Heart left ventricle (tissue), 16 donors: ENCODE measurements at places on chromosomes 5 and 9.
A peak's percentile ranks its signal among the peaks of the same experiment; 100 is the strongest.

DNA sequence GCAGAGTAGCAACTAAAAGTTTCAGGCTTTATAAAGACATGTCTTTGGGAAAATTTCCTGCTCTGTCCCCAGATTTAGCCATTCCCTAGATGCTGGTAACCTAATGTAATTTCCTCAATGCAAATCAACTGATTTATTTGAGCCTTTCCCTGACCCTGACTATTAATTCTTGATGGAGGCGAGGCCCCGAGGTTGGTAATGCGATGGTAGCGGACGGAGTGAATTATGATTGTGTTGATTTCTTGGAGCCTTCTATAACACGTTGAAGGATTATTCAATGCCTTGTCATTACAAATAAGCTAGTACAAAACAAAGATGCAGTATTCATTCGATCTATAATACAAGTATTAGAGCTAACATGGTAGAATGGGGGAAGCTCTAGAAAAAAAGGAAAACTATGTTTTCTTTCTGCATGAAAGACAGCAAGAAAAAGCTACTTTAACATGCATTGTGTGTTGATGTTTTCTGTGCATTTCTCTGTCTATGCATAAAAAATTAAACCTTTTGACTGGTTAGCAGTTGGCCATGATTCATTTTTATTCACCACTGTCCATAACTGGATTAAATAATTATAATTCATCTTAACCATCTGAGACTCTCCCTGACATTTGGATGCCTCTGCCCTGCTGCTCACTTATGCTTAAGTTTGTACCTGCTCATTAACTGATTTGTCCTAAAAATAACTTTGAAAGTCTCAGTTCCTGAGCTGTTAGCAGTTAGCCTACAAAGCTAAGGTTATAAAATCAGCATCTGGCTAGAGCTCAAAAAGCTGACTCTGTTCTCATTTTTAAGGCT, 490.2 kb upstream of the NUDT12 start:
- H3K27ac ChIP-seq: no peak overlapping the region
- no peak for DNase-seq
- H3K27me3 ChIP-seq: no peaks in the 10 kb centered on the region
- no peak overlapping the region for H3K4me3 ChIP-seq
- no peaks in the 10 kb centered on the region for H3K36me3 ChIP-seq

DNA sequence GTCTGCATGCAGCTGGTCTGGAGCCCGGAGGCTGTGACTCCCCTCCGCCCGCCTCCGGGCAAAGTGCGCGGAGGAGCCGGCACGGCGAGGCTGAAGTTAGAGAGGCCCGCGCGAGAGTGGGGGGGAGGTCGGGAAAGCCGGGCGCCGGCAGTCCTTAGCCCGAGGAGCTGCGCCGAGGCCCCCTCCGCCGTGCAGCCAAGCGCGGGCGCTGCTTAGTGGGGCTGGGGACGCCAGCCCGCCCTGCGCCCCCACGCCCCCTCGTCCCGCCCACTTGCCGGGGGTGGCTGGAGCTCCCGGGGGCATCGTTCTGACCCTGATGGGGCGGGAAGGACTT, 403 bp downstream of the NINJ1 start:
- DNase-seq: peak; percentile 90
- peaks cover 34% of the 10 kb centered on the region for H3K4me1 ChIP-seq
- no peaks in the 10 kb centered on the region for H3K36me3 ChIP-seq
- H3K27ac ChIP-seq: peak overlapping the region; percentile 94
- no peaks in the 10 kb centered on the region for H3K27me3 ChIP-seq

GRCh38 chr9:90034071-90034470, 429.3 kb downstream of the GADD45G start:
- H3K36me3 ChIP-seq: no peaks in the 10 kb centered on the region
- DNase-seq: no peak
- H3K27me3 ChIP-seq: no peaks in the 10 kb centered on the region

DNA sequence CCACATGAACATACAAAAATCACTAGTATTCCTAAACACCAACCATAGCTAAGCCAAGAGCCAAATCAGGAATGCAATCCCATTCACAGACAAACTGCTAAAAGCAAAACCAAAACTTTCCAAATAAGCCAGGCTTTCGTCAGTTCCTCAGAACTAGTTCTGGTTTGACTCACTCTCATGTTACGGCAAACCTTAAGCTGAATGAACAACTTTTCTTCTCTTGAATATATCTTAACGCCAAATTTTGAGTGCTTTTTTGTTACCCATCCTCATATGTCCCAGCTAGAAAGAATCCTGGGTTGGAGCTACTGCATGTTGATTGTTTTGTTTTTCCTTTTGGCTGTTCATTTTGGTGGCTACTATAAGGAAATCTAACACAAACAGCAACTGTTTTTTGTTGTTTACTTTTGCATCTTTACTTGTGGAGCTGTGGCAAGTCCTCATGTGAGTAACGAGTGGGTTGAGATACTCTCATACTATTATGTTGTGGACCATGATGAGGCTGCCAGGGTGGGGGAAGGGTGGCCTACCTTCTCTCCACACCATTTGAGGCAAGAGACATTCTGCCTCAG, at the start of gene PDCD1LG2:
Gene PDCD1LG2, plus strand, starts transcription at position 172 of the 572 bp plus-strand sequence. CDS start 12,016 bp downstream, outside the sequence.
- H3K27ac ChIP-seq: peak within 1 kb of the TSS; percentile 58
- H3K4me3 ChIP-seq: peak within 1 kb of the TSS; percentile 51
- DNase-seq: no peak
- H3K36me3 ChIP-seq: no peaks in the 10 kb centered on the region

- H3K27ac ChIP-seq: no peak overlapping the region
- no peak overlapping the region for H3K4me3 ChIP-seq
- H3K27me3 ChIP-seq: no peaks in the 10 kb centered on the region
- H3K4me1 ChIP-seq: no peaks in the 10 kb centered on the region
- H3K36me3 ChIP-seq: no peaks in the 10 kb centered on the region
These were observed 18.3 kb downstream of the CCNJL start for GRCh38 chr5:160293901-160294561.

GRCh38 chr5:152673601-152674000, 268.5 kb upstream of the NMUR2 start:
- no peaks in the 10 kb centered on the region for H3K27me3 ChIP-seq
- no peak overlapping the region for H3K27ac ChIP-seq
- H3K4me1 ChIP-seq: no peaks in the 10 kb centered on the region
- DNase-seq: no peak
- H3K4me3 ChIP-seq: no peak overlapping the region

DNA sequence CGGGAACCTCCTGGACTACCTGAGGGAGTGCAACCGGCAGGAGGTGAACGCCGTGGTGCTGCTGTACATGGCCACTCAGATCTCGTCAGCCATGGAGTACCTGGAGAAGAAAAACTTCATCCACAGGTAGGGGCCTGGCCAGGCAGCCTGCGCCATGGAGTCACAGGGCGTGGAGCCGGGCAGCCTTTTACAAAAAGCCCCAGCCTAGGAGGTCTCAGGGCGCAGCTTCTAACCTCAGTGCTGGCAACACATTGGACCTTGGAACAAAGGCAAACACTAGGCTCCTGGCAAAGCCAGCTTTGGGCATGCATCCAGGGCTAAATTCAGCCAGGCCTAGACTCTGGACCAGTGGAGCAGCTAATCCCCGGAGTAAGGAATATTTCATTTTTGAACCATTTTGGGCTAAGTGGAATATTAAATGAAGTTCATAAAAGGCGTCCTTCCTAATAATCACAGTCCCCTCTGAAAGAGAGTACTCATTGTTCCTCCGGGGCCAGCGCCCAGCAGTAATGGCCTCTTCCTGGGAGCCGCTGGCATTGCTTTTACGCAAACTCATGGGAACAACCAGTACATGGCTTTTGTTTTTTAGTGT, 23.6 kb downstream of the QRFP start:
- DNase-seq: peak; percentile 84
- H3K36me3 ChIP-seq: peaks cover 19% of the 10 kb centered on the region

DNA sequence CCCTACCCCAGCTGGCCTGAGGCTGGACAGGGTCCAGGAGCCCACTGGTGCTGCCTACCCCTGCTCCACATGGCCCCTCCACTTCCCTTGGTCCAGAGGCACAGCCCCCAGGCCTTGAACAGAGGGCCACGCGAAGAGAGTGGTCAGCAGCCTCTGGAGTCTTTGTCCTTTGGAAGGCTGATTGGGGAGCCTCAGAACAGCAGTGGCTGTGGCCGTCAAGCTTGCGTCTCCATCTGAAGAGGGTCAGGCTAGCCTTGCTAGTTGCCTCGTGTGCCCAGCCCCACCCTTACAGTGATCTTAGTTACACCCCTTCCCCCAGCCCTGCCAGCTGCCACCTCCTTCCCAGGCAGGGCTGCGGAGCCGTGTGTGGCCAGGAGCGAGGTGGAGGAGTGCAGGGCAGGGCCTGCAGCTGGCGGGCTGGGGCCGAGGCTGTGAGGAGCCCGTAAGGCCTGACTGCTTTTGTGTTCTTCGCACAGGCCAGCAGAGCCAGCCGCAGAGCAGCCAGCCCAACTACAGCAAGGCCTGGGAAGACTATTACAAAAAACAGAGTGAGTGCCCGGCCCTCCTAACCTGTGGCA, 30.1 kb upstream of the PRDM12 start:
- peaks cover 95% of the 10 kb centered on the region for H3K36me3 ChIP-seq
- H3K27ac ChIP-seq: no peak overlapping the region
- no peaks in the 10 kb centered on the region for H3K27me3 ChIP-seq
- DNase-seq: no peak
- peaks cover 8% of the 10 kb centered on the region for H3K4me1 ChIP-seq

DNA sequence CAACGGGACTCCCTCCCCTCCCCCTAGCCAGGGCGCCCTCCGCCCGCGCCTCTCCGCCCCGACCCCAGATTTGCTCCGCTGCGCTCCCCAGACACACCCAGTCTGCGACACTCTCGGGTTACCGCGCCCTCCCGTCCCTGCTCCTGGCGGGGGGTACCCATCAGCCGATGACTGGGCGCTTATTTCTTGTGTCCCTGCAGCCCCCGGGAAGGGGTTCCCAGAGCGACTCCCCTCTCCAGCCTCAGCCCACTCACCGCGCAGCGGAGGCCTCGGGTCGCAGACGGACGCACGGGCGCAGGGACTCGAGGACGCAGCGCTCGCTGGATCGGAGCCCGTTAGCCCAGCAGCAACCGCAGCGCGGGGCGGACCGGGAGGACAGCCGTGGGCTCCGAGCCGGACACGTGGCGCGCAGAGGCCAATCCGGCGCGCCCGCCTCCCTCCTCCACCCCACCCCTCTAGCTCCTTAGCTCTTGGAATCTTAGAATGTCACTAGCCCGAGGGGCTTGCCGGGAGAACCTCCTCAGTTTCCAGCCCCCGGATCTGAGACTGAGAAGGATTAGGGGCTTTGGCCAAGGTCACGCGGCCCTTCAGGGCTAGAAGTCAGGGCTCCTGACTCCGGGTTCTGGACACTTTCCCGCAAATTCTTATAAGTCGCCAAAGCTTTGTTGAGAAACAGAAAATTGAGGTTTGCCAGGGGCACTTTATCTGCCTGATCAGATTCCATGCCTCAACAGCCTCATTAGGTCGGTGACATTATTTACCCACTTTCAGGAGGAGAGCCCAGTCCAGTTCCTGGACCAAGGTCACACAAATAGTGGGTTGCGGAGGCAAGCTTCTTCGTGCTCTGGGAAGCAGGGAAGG, at the start of gene ANXA6:
Gene ANXA6, minus strand, starts transcription at position 354 of the 861 bp plus-strand sequence. CDS start 9,878 bp downstream, outside the sequence.
- peak within 1 kb of the TSS; percentile 94 for H3K27ac ChIP-seq
- H3K4me1 ChIP-seq: peaks cover 48% of the 10 kb centered on the region
- peak; percentile 91 for DNase-seq
- H3K36me3 ChIP-seq: no peaks in the 10 kb centered on the region
- no peaks in the 10 kb centered on the region for H3K27me3 ChIP-seq
